Hematopoietic multipotent progenitor cell treated with erythropoietin and hydrocortisone succinate and interleukin-3 and kit ligand, for 17 days (in vitro differentiated cells): ENCODE measurements at places on chromosomes 12 and 14.
A peak's percentile ranks its signal among the peaks of the same experiment; 100 is the strongest.

DNA sequence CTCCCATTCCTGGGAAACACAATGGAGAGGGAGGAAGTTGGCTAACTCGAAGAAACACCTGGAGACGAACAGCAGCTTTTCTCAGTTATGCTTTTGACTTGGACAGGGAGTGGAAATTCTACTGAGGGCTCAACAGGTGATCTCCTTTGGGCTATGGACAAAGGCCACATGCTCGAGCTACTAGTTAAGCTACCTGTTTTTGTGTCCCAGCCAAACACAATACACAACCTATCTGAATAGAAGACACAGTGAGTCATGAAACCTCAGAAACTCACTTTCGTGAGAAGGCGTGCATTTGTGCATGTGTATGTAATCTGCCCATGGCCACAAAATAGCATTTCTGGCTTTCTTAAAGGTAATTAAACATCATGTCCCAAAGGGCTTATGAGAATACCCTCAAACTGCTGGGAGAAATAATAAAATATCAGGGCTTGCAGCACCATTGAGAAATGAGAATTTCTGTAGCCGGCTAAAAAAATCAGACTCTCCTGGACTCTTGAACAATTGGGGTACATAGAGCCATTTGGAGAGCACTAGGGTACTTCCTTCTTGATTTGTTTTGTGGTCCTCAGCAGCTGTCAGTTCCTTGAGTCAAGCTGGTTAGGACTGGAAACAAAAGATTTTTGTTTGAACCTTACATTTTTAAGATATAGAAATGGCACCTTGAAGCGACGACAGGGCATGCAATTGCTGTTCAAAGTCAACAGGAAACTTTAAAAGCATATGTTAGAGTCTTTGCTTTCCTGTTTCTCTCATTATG lies 85.5 kb upstream of the PTHLH start:
- DNase-seq, result no peak

DNA sequence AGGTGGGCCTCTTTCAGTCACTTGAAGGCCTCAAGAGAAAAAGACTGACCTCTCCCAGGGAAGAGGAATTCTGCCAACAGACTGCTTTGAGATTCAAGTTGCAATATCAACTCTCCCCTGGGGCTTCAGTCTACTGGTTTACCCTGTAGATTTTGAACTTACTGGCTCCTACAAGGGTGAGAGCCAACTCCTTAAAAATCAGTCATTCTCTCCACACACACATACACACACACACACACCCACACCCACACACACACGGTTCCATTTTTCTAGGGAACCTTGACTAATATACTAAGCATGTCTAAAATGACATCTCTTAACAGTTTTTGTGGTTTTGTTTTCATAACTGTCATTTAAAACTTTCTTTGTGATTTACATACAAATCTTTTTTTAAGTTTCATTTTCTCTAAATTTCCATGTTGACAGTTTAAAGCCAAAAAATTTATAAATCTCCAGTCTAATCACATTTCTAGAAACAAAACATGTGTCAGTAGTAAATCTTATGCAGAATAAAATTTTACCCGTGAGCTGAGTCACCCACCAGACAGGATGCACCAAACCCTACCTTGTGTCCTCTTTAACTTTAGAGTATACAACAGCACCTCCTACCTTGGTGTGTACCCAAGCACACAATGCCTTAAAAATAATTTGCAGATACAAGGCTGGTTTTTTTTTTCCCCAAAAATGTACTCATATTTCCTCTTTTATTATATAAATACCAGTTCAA lies 394.6 kb downstream of the AEBP2 start:
- no peak for DNase-seq

GRCh38 chr12:6207259-6207925 lies 7.2 kb downstream of the CD9 start:
- no peak for DNase-seq

DNA sequence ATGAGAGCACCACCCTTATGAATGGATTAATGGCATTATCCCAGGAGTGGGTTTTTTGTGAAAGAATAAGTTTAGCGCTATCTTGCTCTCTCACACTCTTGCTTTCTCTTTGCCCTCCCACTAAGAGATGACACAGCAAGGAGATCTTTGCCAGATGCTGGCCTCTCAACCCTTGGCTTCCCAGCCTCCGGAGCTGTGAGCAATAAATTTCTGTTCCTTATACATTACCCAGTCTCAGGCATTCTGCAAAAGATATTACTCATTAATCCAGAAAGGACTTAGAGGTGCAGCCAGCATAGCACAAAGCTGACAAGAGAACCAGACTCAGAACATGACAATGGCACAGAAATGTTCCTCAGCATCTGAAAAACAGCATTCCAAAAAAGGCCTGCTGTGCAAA lies 190.6 kb downstream of the ITPR2 start:
- DNase-seq, result no peak

GRCh38 chr14:72941286-72941985 lies 15.2 kb downstream of the DCAF4 start:
- no peak for DNase-seq

DNA sequence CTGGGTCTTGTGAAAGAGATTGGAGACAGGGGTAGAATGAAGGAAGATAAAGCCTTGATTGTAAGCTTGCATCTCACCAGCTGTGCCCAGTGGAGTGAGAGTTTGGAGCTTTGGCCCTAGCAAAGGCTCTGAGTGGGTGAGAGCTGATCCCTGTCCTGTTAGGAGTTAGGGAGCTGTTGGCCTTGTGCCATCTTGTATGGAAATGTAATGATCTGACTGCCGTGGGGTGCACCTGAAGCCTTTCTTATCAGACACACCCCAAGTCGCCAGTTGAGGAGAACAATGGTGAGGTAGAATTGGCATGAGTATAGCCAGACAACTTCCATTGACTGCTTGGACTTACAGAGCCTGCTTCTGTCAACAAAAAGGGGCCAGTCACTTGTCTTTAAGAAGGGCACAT lies 130.1 kb downstream of the PRKCH start:
- no peak for DNase-seq

DNA sequence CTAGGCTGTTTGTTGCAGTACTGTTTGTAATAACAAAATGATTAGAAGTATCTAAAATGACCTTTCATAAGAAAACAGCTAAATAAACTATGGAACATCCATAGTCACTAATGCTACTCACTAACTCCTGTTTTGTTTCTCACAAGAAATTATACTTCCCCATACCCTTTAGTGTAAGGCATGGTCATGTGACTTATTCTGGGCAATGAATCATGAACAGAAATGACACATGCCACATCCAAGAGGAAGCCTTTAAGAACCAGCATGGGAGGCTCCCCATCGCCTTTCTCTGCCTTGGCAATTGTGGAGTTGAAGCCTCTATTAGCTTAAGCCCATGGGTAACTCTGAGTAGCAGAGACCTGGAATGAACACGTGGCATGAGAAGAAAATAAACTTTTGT lies 49.3 kb downstream of the KSR2 start:
- no peak for DNase-seq

DNA sequence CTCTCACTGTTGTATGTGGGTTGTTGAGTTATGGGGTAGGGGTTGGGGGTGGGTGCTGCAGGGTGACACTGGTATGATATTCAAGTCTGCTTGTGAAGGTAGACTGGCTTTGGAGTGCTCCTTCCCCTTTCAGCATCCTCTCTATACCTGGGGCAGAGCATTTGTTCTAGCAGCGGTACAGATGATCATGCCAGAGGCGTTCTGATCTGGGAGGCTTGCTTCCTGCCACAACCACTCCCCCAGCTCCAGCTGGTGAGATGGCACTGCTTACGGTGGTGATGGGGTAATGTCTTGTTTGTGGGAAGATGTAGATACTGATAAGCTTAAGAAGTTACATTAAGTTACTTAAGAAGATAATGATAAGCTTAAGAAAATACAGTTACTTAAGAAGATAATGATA lies 131.8 kb downstream of the ERC1 start:
- no peak for DNase-seq

DNA sequence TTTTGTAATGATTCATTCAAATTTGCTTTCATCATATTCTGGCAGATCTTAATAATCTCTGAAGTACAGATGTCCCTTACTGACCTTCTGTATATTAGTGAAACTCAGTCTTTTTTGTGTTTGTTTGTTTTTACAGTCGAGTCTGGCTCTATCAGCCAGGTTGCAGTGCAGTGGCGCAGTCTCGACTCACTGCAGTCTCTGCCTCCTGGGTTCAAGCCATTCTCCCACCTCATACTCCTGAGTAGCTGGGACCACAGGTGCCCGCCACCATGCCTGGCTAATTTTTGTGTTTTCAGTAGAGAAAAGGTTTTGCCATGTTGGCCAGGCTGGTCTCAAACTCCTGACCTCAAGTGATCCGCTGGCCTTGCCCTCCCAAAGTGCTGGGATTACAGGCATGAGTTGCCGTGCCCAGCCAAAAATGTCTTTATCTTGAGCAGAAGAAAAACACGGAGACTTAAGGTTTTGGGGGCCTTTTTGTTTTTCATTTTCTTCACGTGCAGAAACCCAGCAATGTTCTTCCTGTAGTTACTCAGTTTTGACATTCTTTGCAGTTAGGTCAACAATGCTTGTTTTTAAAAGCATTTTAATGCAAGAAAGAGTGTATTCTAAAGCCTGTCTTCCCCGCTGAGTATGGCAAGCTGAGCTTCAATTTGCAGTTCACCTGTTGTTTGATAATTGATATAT lies 79.5 kb downstream of the FAR2 start:
- no peak for DNase-seq

GRCh38 chr12:57866308-57867019 lies 19.9 kb upstream of the CTDSP2 start:
- DNase-seq, result no peak

DNA sequence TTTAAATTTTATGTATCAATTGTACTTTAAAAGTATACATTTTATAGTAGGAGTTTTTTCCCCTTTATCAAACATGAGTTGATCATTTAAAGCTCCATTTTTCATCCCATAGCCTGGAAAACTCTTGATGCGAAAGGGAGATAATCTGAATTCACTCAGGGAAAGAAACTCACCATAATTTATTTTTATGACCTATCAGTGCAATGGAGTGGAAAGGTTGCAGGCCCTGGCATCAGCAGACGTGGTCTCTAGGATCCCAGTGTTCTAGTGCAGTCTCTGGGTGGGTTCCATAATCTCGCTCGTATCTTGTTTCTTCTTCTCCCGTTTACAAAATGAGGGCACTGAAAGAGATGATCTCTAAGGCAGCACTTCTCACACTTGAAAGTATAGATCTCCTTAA lies 85.0 kb downstream of the PTGER2 start:
- no peak for DNase-seq

GRCh38 chr12:113221997-113222729 lies 899 bp downstream of the TPCN1 start:
- DNase-seq, result peak; percentile 39

- DNase-seq, result no peak
Observed at GRCh38 chr12:114678718-114679117, 5.3 kb downstream of the TBX3 start.

DNA sequence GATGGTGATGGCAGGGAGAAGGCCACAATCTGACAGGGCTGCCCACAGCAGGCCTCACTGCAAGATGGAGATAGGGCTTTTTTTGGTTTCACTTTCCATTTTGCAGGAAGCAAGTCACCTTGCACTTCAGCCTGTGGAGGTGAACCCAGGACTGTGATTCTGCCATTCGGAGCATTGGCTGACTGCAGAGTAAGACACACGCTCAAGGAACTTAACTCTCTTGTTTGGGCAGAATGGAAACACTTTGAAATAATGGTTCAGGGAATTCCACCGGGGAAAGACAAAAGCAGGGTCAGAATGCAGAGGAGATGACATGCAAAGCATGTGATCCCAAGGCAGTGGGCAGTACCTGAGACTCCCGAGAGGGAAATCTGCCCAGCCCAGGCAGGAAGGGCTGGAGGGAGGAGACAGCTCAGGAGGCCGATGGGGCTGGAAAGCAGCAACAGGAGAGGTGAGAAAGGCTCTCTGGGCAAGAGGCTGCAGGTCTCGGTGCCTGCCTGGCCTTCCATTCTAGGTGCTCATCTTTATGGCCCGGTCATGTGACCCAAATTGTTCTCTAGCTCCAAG lies 58.7 kb upstream of the PRMT8 start:
- DNase-seq, result no peak

GRCh38 chr14:60643463-60644314 lies 5.6 kb downstream of the SIX1 start:
- no peak for DNase-seq

- peak; percentile 45 for DNase-seq
Observed at GRCh38 chr12:96375170-96375569, 25.1 kb downstream of the CDK17 start.

DNA sequence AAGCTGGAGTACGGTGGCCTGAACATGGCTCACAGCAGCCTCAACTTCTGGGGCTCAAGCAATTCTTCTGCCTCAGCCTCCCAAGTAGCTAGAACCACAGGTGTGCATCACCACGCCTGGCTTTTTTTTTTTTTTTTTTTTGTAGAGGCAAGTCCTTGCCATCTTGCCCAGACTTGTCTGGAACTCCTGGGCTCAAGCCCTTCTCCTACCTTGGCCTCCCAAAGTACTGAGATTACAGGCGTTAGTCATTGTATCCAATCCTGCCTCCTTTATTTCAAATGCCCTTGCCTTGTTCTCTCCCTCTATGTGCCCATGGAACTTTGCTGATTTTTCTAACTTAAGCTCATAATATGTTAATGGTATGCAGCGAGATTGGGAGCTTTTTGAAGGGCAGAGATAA lies 49.2 kb upstream of the PRICKLE1 start:
- no peak for DNase-seq

DNA sequence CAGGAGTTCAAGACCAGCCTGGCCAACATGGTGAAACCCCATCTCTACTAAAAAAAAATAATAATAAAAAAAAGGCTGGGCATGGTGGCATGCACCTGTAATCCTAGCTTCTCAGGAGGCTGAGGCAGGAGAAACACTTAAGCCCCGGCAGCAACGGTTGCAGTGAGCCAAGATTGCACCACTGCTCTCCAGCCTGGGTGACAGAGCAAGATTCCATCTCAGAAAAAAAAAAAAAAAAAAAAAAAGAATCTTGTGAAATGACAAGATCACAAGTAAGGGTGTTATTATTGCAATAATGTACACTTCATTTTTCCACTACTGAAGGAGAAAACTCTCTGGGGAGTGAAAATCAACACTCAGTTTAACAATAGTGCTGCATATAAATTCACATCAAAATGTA lies 8.8 kb upstream of the PTGR2 start:
- DNase-seq, result no peak

DNA sequence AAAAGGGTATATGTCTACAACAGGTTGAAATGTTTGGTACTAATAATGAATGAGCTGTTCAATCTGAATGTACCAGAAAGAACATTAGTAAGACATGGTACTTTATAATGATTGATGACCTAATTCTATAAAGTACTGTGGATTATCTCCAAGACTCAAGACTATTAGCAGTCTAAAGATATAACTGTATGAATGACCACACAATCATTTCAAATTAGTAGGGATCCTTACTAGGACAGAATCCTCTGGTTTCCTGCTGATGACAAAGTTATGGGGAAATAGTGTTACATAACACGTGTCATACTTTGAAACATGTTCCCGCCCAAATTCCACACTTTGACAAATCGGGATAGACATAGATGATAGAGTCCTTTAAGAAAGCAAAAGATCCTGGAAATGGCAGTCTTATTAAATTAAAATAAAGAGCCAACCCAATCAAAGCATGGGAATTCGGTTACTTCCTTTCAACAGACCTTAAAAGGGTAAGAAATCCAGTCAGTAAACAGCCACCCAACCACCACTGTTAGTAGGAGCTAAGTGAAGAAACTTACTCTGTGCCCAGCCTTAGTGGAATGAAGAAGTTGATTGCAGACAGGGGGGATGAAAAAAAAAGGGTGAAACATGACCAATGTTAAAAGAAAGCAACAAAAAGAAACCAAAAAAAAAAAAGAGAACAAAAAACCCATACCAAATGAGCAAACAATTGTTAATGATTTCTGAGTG lies 2.8 kb downstream of the VPS29 start:
- DNase-seq, result no peak

- DNase-seq, result no peak
Observed at GRCh38 chr14:65789363-65789762, 376.8 kb downstream of the FUT8 start.

- DNase-seq, result no peak
Observed at GRCh38 chr14:101972126-101972866, 7.9 kb downstream of the DYNC1H1 start.
